ENCODE measurements at places on chromosomes 2 and 18. TPM values are rescaled to one million over a fixed set of nuclear protein-coding genes. Genes with fewer than 3 reads are reported as not detected.

GRCh38 chr2:200670313-200670712, 84.5 kb downstream of the AOX1 start:
- no peak for DNase-seq

GRCh38 chr2:104385743-104386142, 468.2 kb upstream of the POU3F3 start:
- no peak for DNase-seq

DNA sequence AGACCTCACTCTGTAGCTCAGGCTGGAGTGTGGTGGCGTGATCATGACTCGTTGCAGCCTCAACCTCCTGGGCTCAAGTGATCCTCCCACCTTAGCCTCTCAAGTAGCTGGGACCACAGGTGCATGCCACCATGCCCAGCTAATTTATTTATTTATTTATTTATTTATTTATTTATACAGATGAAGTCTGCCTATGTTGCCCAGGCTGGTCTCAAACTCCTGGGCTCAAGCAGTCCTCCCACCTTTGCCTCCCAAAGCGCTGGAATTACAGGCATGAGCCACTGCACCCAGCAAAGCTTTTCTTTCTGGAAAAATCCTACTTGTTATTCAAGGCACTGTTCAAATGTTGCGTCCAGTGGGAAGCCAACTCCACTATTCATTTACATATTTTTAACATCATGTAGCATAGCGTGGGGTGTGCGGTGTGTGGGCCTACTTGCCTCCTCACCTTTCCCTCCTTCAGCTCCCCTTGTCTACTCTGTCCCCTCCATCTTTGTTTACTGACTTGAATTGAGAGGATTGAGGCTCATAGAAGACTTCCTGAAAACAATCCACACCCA, 6.8 kb upstream of the RHOB start:
- no peak for DNase-seq

DNA sequence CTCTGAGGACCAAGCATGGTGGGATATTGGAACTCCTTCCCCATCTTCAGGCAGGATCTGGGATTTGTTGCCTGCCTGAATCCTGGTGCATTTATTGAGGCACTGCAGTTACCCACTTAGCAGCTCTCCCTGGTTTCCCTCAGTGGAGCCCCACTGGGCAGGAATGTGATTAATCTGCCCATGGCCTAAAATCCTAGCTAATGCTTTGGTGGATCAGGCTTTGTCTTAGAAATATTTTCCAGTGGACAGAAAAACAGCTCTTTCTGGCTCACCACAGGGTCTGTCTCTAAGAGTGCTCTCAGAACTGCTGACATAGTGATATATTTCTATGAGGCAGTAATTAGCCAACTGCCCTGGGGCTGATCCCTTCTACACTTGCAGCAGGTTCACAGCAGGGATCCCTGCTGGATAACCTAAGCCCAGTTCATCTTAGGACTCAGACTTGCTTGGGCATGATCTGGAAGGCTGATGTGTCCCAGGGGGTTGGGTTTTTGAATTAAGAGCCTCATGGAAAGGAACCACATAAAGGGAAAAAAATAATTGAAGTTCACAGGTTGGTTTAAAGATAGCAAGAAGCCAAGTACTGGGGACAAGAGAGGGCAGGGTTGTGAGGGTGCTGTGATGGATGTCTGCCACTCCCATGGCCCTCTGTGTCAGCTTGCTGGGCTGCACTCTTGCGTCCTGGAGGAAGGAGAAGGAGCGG, 44.3 kb upstream of the ZDBF2 start:
- no peak for DNase-seq

Gene CCDC178
- not detected for total RNA-seq

Gene MAP3K19
- not detected for total RNA-seq

Data from CD8-positive, alpha-beta T cell (primary cell).